ENCODE measurements at places on chromosomes 6 and 20.

DNA sequence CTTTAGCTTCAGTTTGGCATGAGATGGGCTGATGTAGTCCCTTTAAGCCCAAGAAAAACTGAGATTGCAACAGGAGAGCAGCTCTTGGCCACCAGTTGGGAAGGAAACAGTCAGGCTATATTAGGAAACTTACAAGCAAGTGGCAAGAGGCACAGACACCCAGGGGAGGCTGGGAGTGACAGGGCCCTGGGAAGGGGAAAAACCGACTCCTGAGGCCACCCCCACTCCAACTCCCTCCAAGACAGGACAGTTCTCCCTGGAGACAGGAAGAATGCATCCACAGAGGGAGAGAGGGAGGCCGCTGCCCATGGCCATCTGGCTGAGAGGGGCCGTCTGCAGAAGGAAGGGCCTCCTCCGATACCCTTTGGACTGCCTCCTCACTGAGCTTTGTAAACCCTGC lies 20.5 kb downstream of the JPH2 start:
- no peak for DNase-seq

DNA sequence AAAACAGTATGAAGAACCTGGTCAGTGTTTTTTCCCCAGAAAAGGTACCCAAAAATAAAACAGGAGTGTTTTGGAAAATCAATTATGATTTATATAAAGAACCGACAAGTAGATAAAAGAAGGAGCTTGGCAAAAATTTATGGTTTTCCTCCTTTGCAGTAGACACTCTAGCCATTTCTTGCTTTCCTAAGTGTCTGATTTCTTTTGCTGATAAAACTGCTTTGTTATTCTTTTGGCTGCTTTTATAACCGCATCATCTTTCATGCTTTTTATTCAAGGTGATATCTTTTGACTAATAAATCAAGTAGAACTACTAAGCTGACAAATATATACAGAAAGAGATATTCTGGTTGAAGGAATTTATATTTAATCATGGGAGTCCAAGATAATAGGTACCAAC lies 16.6 kb downstream of the ATG5 start:
- no peak for DNase-seq

GRCh38 chr6:114282292-114282691 lies 60.5 kb downstream of the HS3ST5 start:
- no peak for DNase-seq

GRCh38 chr6:163186527-163186926 lies 228.0 kb upstream of the QKI start:
- no peak for DNase-seq

- DNase-seq: no peak
Measured at GRCh38 chr20:52242237-52243230, 51.0 kb upstream of the ZFP64 start.

- DNase-seq: no peak
Measured at GRCh38 chr6:33128318-33128717, 52.5 kb downstream of the HLA-DPB1 start.

- DNase-seq: peak; percentile 88
Measured at GRCh38 chr6:157224951-157225574, 98.3 kb downstream of the TMEM242 start.

GRCh38 chr6:29035951-29036350 lies 9.0 kb downstream of the OR2W1 start:
- DNase-seq: no peak

DNA sequence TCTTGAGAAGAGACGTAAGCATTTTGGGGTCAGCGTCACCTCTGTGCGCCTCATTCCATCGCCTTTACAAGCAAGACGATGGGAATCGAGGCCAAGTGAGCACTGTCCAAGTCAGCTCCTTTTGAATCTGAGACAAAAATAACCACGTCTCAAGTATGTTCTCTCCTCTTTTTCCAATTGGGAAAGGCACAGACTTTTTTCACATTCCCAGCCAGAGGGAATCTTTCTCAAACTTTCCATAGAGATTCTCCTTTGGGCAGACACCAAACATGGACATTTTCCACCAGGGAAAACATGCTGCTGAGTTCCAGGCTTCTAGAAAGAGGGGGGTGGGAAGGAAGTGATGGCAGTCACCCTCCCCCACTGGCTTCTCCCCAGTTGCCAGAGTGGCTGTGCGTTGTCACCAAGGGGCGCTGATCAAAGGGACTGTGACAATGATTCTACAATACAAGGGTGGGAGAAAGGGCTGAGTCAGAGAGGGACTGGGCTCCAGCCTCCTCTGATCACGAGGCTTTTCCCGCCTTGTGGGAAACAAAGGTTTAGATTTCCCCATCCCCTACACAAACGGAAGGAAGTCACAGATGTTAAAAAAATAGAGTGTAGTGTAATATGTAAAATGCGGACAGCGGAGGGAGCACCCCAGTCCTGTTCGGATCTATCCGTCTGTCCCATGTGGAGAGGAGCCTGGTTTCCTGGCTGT lies 281.9 kb upstream of the RNF24 start:
- peak; percentile 88 for DNase-seq

DNA sequence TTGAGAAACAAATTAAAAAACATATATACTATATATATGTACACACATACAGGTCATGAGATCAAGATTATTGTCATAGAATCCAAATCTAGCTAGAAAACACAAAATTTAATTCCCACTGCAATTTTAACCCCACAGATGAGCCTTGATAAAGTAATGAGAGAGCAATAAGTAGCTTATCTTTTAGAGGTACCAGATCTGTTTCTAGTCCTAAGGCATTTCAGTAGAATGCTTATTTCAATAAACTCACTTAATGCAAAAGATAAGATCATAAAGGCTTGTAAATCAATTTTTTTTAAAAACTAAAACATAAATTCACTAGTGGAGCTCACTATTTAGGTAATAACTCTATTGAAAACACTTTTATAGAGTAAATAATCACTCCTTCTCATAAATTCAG lies 47.2 kb downstream of the PRKN start:
- DNase-seq: no peak

GRCh38 chr6:74491844-74492374 lies 713.9 kb downstream of the COL12A1 start:
- DNase-seq: no peak

- no peak for DNase-seq
Measured at GRCh38 chr6:12423832-12424231, 133.7 kb downstream of the EDN1 start.

DNA sequence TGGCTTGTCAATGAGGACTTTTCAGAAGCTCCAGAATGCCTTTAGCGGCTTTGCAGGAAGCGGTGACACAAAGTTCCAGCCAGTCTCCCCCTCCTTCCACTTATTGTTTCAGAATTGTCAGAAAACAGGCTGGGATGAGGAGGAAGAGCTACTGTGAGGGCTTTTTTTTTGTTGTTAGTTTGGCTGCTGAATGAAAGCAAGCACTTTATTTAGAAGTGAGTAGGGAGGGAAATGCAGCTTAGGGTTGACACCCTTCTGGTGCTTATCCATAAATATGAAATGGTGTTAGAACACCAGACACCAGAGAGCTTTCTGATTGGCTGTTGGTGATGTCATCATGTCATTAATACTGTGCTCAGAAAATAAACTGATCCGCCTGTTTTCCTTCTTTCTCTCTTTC lies 251.5 kb downstream of the SOX4 start:
- no peak for DNase-seq

- no peak for DNase-seq
Measured at GRCh38 chr6:90019216-90019615, 124.9 kb downstream of the GJA10 start.

DNA sequence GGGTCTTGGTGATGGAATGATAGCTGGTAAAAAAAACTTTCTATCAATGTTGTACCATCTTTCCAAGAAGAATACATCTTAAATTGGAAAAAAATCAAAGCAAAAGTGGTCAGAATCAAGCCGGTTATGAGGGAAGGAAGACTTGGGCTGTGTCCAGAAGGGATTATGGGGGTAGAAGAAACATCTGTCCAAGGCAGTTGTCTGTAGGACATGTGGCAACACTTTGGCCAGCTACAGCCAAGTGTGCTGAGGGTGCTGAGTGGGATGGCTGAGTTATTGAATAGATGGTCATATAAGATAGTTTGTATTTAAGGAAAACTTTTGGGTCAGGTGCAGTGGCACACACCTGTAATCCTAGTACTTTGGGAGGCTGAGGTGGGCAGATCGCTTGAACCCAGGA lies 38.4 kb downstream of the INSM1 start:
- DNase-seq: no peak

DNA sequence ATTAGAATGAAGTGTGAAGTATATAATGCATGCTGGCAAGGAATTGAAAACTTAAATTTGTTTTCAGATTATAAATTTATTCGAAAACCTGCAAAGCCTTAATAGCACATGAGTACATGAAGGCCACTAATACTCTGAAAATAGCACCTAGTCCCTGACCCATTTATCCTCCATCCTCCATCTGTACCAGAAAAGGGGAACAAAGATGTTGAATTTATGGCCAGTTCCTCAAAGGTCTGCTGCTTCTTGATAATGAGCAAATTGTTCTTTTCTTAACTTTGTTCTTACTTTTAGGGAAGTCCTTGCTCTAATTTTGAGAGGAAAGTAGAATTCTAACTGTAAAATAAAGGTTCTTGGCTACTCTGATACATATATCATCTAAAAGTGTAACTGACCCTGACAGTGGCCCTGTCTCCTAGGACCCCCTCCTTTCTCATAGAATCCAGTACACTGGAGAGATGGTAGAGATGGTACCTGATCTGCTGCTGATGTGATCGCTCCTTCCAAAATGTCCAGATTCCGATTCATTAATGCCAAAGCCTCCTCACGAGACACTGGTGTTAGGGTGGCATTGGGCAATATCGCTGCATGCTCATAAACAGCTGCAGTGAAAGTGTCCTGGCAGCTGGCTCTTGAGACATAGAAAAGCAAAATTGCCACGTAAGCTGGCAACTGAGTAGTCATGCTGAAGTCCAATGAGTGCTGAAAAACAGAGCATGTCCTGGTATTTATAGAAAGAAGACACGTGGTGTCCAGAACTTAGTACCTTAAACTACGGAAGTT lies at the start of gene VNN1:
Gene VNN1 (minus strand): TSS at position 704 of the 783 bp plus-strand sequence. CDS start 20 bp downstream, at position 684.
- DNase-seq: no peak

DNA sequence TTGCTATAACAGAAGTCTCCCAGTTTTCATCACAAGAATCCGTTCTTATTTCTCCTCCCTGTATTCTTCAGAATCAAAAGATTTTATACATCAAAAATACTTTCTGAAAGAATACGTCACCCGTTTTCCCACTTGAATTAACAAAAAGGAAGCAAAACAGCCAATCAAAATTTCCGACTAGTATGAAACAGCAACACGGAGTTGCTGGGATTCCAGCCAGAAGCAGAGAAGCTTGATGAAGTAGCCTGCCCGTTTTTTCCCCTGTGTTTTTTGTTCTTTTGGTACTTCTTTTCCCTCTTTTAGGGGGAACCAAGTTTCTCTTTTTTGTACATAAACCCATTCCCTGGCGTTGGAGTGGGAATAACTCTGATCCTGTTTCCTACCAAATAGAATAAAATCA lies 14.6 kb downstream of the TXLNB start:
- no peak for DNase-seq

GRCh38 chr6:154143753-154144152 lies 104.7 kb downstream of the OPRM1 start:
- no peak for DNase-seq

DNA sequence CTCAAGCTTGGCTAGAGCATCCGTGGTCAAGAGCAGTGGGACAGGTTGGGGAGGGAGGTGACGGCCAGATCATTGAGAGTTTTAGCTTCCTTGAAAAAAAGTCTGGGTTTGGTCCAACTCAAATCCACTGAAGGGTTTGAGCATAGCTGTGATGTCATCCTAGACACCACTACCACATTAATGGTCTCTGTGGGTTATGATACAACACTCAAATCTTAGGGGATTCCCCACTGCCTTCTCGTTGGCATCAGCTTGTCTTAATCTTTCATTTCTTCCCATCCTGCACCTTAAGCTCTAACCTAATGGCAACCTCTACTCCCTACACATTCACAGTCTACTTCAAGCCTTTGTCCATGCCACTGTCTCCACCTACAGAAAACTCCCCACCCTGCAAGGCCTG lies 77.3 kb downstream of the BMP6 start:
- DNase-seq: no peak

DNA sequence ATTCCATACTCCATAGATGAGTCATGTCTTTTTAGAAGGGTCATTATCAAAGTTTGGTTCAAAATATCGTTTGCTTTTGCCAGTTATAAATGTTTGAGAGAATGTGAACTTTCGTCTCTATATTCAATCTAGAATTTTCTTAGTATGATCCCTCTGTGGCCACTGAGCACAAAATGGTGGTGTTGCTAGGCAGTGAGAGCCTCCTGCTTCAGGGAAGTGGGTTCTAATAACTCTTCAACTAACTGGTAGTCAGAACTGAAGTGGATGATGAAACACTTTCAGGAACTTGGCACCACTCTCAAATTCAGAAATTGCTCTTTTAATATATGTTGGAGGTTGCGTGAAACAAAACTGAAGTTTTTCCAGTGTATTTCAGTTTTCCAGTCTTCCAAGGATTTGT lies 125.0 kb upstream of the DOK5 start:
- no peak for DNase-seq

- DNase-seq: no peak
Measured at GRCh38 chr6:20211941-20212391, 303 bp downstream of the MBOAT1 start.

DNA sequence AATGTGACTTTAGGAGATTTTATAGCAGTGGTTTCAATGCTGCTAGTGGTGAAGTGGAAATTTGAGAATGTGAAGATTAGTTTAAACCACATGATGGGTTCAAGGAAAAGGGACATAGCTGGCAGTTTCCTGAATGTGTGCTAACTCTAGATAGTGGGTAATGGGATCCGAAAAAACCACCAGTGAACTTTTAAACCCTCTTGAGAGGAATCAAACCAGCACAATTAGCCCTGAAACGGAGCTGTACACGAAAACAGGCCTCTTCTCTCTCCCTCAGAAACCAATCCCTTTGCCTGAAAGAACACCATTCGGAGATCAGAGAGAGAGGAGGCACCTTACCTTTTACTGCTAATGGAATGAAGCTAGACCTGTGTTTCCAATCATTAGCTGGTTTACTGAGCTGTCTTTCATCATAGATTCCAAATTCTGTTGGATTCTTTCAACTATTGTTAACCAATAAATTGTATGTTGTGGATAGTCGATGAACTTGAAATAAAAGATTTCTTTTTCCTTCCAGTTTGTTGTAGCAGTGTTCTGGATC lies 103.9 kb downstream of the AIG1 start:
- no peak for DNase-seq

DNA sequence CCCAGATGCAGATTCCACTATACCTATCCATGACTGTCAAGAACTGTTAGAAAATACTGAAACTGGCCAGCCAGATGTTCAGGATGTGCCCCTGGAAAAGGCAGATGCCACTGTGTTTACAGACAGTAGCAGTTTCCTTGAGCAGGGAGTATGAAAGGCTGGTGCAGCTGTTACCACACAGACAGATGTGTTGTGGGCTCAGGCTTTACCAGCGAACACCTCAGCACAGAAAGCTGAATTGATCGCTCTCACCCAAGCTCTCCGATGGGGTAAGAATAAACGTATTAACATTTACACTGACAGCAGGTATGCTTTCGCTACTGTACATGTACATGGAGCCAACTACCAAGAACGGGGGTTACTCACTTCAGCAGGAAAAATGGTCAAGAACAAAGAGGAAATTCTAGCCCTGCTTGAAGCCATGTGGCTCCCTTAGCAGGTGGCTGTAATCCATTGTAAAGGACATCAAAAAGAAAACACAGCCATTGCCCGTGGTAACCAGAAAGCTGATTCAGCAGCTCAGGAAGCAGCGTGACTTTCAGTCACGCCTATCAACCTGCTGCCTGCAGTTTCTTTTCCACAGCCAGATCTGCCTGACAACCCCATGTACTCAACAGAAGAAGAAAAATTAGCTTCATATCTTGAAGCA lies 459.7 kb upstream of the HTR1E start:
- DNase-seq: no peak

GRCh38 chr6:165486183-165487137 lies 176.6 kb downstream of the PDE10A start:
- DNase-seq: no peak

- DNase-seq: no peak
Measured at GRCh38 chr6:137044366-137045221, at the start of gene IL20RA. Gene IL20RA, minus strand, starts transcription at chr6:137044965. Its CDS starts 237 bp downstream, at chr6:137044728.
